ENCODE measurements at places on chromosomes 3 and 15.

GRCh38 chr15:65957451-65957850, 88.2 kb downstream of the RAB11A start:
- DNase-seq, result no peak

GRCh38 chr3:2921452-2921851, 188.7 kb downstream of the IL5RA start:
- no peak for DNase-seq

- DNase-seq, result no peak
Observed at GRCh38 chr3:42807929-42808328, 1.3 kb upstream of the ACKR2 start.

GRCh38 chr3:133949438-133949837, 53.8 kb upstream of the RAB6B start:
- no peak for DNase-seq

DNA sequence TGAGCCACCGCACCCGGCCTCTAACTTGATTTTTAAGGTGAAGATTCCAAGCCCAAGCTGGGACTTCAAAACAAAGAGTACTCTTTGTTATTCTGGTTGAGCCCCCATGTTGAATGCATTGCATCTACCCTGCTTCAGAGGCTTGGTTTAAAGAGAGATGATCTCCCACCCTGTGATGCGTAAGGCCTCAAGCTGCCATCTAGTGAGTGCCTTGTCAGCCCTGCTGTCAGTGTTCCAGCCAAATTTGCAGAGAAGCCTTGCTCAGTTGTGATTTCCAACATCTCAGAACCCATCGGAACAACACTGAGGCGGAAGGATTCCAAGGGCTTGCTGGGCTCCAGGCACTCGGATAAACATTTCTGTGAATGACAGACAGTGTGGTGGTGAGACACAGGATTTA, 210.7 kb upstream of the RGMA start:
- no peak for DNase-seq

GRCh38 chr3:16290007-16290826, 25.2 kb downstream of the OXNAD1 start:
- peak; percentile 27 for DNase-seq

DNA sequence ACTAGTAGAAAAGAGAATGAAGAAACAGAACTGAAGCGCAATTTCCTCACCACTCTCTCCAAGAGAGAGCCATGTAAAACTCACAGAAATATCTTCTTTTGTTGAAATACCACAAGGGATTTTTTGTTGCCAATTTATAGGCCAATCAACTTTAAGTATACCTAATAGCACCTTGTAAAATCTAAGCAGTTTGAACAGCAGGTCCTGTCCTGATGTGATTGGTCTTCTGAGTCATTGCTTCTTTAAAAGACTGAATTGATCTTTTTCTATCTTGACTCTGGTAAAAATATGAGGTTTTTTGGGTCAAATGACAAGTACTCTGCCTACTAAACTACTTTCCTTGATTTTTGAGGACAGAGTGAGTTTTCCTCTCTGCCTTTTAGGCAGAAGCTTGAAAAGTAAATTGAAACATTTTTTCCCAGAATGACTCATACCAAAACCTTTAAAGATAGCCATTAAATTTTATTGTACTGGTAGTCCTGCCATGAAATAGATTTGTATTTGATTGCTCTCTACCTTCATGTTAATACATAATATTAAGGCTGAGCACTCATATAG, 343.9 kb upstream of the CBLB start:
- no peak for DNase-seq

DNA sequence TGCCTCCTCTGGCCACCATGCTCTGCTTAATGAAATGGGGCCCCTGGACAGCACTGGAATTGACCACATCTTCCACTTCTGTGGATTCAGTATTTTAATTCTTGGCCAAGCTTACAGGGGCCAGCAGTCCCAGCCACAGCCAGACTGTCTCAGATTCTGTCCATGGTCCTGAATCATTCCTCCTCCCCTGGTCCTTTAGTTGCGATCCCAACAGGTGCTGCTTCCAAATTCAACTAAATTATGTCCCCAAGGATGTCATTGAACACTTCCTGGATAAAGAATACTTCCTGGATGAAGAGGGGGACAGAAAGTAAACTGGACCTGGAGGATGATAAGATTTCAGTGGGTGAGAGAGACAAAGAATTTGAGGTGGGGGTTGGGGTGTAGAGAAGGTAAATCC, 111.1 kb upstream of the FOXB1 start:
- DNase-seq, result no peak

GRCh38 chr3:117939425-117940027, 1095.1 kb downstream of the IGSF11 start:
- no peak for DNase-seq

DNA sequence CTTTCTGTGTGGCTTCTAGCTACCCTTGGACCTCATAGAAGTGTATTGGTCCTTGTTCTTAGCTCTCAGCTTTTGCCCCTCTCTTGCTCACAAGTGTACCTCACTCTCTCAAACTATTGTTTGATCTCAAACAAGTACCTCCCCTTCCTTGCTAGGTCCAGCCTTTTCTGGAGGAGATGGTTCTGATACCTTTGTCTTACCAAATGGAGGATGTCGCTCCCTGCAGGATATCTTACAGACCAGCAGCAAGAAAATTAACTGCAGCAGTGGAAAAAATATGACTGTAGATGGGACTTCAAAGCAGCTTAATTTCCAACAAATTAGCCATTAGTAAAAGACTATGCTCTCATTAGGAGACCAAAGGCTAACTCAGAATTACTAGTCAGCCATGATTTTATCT, 388.1 kb upstream of the ROBO2 start:
- no peak for DNase-seq

DNA sequence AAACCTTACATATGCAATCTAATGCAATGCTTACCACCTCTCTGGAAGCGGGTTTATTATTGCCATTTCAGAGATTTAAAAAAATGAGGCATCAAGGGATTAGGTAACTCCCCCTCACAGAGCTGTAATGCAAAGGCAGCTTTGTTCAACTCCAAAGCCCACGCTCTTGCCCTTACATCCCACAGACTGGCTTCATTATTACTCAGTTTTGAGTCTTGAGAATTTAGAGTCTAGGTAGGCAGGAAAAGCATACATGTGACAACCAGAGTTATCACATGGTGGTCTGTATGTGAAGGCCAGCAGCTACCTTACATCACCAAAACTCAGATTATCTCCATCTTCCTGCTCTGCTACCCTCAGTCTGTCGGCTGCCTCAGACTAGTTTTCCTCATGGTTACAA, 326.9 kb downstream of the UACA start:
- DNase-seq, result no peak

DNA sequence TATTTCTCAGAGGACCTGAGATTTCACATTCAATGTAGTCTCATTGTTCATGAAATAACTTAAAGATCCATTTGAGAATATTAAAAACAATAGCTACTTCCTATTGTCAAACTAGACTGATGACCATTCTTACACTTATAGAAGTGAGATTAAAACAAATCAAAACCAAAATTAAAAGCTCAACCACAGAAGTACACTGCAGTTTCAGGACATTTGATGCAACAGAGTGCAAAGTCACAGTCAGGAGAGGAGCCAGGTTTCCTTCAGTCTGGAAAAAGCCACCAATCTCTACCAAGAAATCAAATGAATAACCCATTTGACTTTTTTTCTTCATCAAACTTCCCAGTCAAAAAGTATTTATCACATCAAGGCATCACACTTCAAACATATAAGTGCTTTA, 5.5 kb downstream of the CCPG1 start:
- DNase-seq, result no peak
